ENCODE measurements at places on chromosomes 1 and 21. TPM values are rescaled to one million over a fixed set of nuclear protein-coding genes. Genes with fewer than 3 reads are reported as not detected.

Gene IL12RB2
- 0.69 TPM for total RNA-seq

Gene CYP4B1
- total RNA-seq = 28.9 TPM

Gene GPR161
- total RNA-seq = 32.6 TPM

Gene CCDC181
- total RNA-seq = 3.5 TPM

Gene REG4
- total RNA-seq = 5.8 TPM

Gene AMY2A
- total RNA-seq = not detected

Gene CR1
- total RNA-seq = 0.02 TPM

Gene FTCD
- total RNA-seq = 26.9 TPM

Gene SPATA1
- 1.8 TPM for total RNA-seq

Gene PRAMEF13
- total RNA-seq = not detected

Gene PTPRC
- not detected for total RNA-seq

Gene AZIN2
- total RNA-seq = 5.1 TPM

Gene RNF207
- total RNA-seq = 34.5 TPM

Gene LRRC3
- 8.7 TPM for total RNA-seq

Gene SPRR5
- not detected for total RNA-seq

Gene MORC3
- total RNA-seq = 23.6 TPM

Gene S100A2
- total RNA-seq = 0.75 TPM

Gene RIMS3
- 4.2 TPM for total RNA-seq

Gene PGBD2
- 14.8 TPM for total RNA-seq

Gene KISS1
- total RNA-seq = 0.55 TPM

Gene SLAMF8
- total RNA-seq = not detected

Gene CGN
- 52.8 TPM for total RNA-seq

Gene PIP5K1A
- 69.8 TPM for total RNA-seq

Gene GJA9
- total RNA-seq = not detected
